ENCODE measurements at places on chromosomes 3 and 15. TPM values are rescaled to one million over a fixed set of nuclear protein-coding genes. Genes with fewer than 3 reads are reported as not detected.

The GNB4 gene
- total RNA-seq: 111 TPM

The DPPA2 gene
- total RNA-seq: not detected

The THAP10 gene
- total RNA-seq: 2.4 TPM

The CPB1 gene
- total RNA-seq: 0.54 TPM

The RPL22L1 gene
- total RNA-seq: 306 TPM

The TM6SF1 gene
- total RNA-seq: 0.11 TPM

The TEX55 gene
- not detected for total RNA-seq

The RTP3 gene
- total RNA-seq: not detected

The FBXL2 gene
- 22.4 TPM for total RNA-seq

The NOX5 gene
- 0.26 TPM for total RNA-seq

The LYSMD2 gene
- total RNA-seq: 4.8 TPM

The COLQ gene
- 0.97 TPM for total RNA-seq

The MESP2 gene
- total RNA-seq: 0.78 TPM

The SAMMSON gene
- not detected for total RNA-seq

The FEZF2 gene
- total RNA-seq: not detected

The HRG gene
- not detected for total RNA-seq

The SLC24A5 gene
- total RNA-seq: not detected

The PIAS1 gene
- 28.1 TPM for total RNA-seq

The CCK gene
- not detected for total RNA-seq

The ATP13A5 gene
- total RNA-seq: not detected

The CX3CR1 gene
- total RNA-seq: under 0.01 TPM

The CNTN3 gene
- 0.13 TPM for total RNA-seq

The RTP1 gene
- total RNA-seq: not detected

The NR2E3 gene
- total RNA-seq: not detected

The ABHD17C gene
- 18.2 TPM for total RNA-seq

The NPAP1 gene
- total RNA-seq: 0.11 TPM

The TMEM207 gene
- not detected for total RNA-seq

The TIPIN gene
- 13.9 TPM for total RNA-seq

The ZWILCH gene
- total RNA-seq: 16.2 TPM

The WWTR1 gene
- 198 TPM for total RNA-seq

The ZDHHC23 gene
- 4.1 TPM for total RNA-seq

The PIF1 gene
- total RNA-seq: 9.9 TPM

The STRIT1 gene
- not detected for total RNA-seq

The CNTN6 gene
- under 0.01 TPM for total RNA-seq

The SHC4 gene
- total RNA-seq: 2.5 TPM

The GOLGA6A gene
- 0.13 TPM for total RNA-seq

The POLR2H gene
- 86.0 TPM for total RNA-seq

The LAMB2 gene
- total RNA-seq: 322 TPM

The ZNF501 gene
- 9.5 TPM for total RNA-seq

The CORO2B gene
- total RNA-seq: 5.9 TPM

The WNT5A gene
- 141 TPM for total RNA-seq

The EIF4E3 gene
- 7.8 TPM for total RNA-seq

The SIDT1 gene
- not detected for total RNA-seq

The PLS1 gene
- 0.26 TPM for total RNA-seq

The HYKK gene
- 4.7 TPM for total RNA-seq

The EPHB1 gene
- 0.52 TPM for total RNA-seq

The FAM227B gene
- 6.1 TPM for total RNA-seq

The STAB1 gene
- total RNA-seq: 4.5 TPM

The AQP9 gene
- total RNA-seq: 0.52 TPM

The DISP2 gene
- 0.13 TPM for total RNA-seq

The PAQR5 gene
- total RNA-seq: 4.8 TPM

The CLCN2 gene
- total RNA-seq: 3.1 TPM

The TF gene
- total RNA-seq: 0.43 TPM

The RPUSD2 gene
- total RNA-seq: 8.2 TPM

The COL6A5 gene
- not detected for total RNA-seq

The TERC gene
- total RNA-seq: 119 TPM

The SLC2A2 gene
- total RNA-seq: not detected

The SORD gene
- 17.0 TPM for total RNA-seq

The MNS1 gene
- 2.7 TPM for total RNA-seq

Data from articular chondrocyte of knee joint (primary cell).